ENCODE measurements at places on chromosomes 1 and 21.

GRCh38 chr1:211928993-211929637 lies 98.6 kb upstream of the LPGAT1 start:
- DNase-seq: no peak

DNA sequence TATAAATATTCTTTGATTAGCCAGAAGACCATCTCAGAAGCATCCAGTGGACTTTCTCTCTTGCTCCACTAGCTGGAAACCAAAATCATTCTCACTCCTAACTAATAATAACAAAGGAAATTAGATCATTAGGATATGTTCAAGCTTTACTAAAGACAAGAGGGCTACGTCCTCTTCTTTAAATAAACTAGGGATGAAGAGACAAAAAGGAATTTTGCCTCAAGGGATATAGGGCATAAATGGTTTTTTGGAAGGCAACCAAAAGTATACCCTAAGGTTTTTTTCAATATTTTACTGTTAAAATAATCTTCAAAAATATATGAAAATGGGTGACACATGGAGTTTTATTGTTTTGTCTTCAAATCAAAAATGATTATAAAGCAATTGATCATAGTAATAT lies 745.8 kb downstream of the MRPL39 start:
- DNase-seq: no peak

DNA sequence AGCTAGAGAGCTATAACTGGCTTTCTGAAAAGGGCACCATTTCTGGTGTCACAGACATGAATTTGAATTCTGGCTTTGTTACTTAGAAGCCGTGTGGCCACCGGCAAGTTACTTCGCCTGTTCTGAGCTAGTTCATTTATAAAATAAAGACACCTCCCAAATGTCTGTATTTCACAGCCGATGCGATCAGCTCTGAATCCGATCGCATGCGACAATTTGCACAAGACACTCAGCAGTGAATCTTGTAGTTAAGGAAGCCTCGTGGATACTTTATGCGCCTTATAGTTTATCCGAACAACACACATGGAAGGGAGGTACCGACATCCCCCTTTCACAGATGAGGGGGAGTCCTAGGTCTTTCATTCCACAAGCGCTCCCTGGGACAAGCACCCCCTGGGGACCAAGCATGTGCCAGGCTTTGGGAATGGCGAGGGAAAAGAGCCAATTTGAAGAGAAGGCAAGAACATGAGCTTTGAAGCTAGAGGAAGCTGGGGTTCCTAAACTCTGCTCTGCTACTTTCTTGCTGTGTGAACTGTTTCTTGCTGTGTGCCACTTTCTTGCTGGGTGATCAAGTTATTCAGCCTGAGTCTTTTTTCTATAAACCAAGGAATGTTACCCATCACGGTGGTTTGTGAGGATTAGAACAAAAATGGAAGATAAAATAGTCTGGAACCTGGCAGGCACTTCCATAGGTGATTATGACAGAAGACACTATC lies 3.9 kb downstream of the ID3 start:
- DNase-seq: no peak

GRCh38 chr1:64540265-64540791 lies 70.4 kb downstream of the CACHD1 start:
- DNase-seq: no peak

DNA sequence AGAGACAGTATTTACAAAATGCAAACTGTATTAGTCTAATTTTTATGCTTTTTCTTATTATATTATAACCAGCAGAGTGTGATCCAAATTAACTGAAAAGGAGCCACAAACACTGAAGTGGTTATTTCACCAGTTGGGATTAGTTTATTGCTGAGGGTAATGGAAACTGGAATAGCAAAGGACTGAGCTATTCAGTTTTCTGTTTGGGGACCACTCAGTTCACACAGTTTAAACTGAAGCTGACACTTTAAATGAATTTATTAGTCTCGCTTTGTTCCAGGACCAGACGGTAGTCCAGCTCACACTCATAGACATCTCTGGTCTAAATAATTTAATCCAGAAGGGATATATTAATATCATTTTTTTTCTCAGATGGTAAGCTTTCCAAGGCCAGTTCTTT lies 410.7 kb downstream of the LTN1 start:
- no peak for DNase-seq

DNA sequence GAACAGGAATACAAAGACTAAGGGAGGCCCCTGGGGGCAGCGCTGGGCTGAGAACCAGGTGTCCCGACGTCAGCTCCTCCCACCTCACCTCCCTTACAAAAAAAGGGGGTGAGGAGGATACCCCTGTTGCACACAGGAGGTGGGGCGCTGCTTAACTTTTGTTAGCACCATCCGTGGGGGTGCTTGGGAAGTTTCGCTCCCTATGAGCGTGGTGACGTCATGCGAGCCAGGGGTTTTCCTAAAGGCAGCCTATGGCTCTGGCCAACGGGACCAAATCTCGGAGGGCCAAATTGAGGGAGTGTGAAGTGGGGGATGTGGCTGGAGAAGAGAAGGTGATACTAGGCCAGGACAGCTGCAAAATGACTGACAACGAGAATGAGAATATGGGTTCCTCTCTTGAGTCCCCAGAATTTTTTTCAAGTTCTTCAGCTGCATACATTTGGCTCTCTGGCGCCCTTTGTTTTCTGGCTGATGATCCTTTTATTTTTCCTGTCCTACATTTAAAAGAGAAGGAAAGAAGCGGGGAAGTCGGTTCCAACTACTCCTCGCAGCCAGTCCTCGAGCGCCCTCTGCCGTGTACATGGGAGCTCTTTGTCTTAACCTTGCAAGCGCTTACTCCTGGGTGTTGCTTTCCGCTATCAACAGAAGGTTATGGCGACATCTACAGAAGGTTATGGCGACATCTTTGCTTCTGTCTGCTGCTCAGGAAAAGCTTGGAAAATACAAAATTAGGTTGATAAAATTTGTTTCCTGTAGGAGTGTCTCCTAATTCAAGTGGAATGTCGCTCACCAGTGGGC lies 48.0 kb upstream of the ZC3H11B start:
- no peak for DNase-seq

GRCh38 chr1:89322402-89322801 lies 41.5 kb upstream of the GBP6 start:
- no peak for DNase-seq

DNA sequence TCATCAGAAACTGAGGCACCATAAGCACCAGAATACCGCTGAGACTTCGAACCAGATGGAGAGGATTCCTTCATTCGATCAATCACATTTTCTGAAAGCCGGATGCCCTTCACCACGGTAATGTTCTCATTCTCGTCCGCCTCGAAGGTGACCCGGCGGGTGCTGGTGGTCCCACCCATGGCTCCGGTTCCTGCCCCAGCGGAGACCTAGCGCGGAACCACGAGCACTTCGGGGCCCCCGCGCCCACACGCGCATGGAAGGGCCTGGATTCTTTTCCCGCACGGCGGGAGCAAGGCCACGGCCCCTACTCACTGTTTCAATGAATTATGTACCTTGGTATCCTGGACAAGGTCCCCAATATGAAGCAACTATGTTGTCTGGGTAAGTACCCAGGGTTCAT lies 33.1 kb upstream of the WDTC1 start:
- DNase-seq: no peak

DNA sequence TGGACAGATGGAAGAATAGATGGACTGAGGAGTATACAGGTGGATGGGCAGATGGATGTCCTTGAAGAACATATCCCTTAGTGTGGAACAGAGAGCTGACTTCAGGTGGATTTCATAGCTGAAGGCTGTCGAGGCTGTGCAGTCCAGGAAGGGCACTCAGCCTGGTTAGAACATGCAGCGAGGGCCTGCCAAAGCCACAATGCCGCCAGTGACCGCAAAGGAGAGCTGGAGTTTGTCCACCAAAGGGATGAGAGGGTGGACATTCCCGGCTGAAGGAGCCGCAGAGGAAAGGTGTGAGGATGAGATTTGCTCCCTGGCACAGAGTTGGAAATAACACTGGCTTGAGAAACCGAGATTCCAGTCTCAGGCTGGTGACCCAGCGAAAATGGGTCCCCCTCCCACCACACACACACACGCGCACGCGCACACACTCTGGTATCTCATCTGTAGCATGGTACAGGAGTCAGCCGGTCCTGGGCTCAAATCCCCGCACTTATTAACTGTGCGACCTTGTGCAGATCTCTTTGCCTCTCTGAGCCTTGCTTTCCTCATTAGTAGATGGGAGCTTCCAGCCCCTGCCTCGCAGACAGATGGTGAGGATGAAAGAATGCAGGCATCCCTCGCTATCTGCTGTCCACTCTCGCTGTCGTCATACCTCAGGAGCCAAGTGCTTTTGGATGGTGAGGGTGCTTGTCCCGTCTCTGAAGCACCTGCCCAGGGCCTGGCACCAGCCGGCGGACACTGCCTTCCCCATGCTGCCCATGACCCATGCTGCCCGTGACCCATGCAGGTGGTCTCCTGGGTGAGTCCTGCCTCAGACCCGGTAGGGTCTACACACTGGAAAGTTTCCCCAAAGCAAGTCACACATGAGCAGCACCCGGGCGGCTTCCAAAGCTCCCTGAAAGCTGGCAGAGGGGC lies 26.8 kb upstream of the EFHD2 start:
- no peak for DNase-seq

DNA sequence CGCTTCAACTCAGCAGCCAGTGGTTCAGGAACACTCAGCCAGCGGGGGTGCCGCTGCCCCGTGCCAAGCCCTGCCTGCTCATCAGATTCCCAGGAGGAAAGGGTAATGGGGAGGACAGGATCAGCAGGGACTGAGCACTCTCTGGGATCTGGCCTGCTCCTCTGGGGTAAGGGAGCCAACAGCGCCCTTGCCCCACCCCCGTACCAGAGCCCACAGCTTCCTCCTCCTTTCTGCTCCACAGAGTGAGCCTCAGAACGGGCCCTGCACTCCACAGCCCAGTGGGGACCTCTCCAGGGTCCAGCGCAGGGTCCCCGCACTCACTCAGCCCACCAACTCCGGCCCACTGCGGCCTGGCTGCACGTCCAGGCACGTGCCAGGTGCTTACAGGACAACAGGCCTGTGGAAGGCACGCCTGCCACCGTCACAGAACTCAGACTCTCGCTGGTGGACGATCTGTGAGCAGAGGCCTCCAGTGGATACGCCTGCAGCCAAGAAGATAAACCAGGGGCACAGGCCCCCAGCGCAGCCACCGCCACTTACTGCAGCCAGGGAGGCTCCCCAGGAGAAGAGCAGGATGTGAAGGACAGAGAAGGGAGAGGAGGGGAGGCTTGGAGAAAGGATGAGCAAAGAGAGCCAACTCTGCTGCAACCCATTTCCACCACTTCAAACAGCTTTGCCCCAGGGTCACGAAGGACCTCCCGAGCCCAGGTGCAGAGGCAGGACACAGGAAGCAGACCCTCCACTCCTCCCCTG lies 2.1 kb downstream of the MEGF6 start:
- DNase-seq: no peak

GRCh38 chr1:178726087-178726517 lies 1.1 kb downstream of the RALGPS2 start:
- DNase-seq: no peak

GRCh38 chr1:153122831-153123421 lies 9.6 kb upstream of the SPRR2F start:
- DNase-seq: no peak

DNA sequence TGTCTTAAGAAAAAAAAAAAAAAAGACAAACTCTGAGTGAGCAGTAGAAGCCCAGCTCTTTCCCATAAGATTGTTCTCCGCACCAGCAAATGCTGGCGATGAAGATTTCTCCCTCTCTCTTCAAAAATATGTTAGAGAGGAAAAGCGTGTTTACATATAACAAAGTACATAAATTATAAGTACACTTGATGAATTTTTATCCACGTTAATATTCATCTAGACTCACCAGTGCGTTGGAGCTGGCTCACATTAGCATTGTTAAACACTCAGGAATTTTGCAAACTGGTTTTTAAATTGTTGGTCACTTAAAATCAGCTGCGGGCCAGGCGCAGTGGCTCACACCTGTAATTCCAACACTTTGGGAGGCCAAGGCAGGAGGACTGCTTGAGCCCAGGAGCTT lies 56.0 kb downstream of the RUNX3 start:
- no peak for DNase-seq

DNA sequence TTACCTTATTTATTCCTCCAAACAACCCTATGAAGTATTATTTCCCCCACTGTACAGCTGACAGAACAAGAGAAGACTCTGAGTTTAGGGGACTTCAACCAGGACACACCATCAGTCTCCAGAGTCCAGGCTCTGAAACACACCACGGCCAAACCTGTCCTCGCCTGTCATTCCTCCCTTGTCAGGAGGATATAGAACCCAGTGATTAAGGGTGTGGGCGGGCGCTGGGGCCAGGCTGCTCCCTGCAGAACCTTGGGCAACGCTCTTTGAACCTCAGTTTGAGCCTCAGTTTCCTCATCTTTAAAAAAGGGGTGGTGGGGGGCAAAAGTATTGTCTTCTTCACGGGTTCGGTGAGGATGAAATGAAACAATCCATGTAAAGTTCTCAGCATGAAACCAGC lies 9.4 kb upstream of the CEP85 start:
- DNase-seq: no peak

DNA sequence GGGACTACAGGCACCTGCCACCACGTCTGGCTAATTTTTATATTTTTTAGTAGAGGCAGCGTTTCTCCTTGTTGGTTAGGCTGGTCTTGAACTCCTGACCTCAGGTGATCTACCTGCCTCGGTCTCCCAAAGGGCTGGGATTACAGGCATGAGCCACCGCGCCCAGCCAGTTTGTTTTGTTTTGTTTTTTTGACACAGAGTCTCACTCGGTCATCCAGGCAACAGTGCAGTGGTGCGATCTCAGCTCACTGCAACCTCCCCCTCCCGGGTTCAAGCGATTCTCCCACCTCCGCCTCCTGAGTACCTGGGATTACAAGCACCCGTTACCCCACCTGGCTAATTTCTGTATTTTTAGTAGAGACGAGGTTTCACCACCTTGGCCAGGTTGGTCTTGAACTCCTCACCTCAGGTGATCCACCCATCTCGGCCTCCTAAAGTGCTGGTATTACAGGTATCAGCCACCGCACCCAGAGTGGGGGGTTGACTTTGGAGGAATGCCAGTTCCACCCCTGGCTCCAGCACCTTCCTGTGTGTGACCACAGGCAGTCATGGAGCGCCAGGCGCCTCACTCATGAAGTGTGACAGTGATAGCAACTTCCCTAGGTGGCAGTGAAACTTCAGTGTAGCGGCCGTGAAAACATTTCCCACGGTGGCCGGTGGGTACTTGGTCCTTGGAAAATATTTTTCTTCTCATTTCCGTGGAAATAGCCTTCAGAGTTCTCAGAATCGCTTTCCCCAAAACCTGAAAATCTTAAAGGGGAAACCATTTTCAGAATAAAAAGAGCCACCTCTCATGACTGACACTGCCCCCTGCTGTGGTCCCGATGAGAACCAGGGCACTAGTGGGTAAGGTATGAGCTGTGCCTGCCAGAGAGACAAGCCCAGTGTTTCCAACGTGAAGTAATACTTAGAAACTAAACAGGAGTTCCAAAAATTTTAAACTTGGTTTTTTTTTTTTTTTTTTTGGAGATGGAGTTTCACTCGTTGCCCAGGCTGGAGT lies 48.6 kb downstream of the WDR4 start:
- DNase-seq: no peak

GRCh38 chr1:210908257-210908656 lies 225.7 kb downstream of the KCNH1 start:
- no peak for DNase-seq

- DNase-seq: no peak
Measured at GRCh38 chr1:5621692-5622091, 370.5 kb downstream of the NPHP4 start.

All from activated T-helper 9 cell treated with anti-CD3 and anti-CD28 coated beads, Interleukin-2, amount 50 U/mL, for 16 hours (primary cell).